ENCODE measurements at places on chromosomes 4 and X.

DNA sequence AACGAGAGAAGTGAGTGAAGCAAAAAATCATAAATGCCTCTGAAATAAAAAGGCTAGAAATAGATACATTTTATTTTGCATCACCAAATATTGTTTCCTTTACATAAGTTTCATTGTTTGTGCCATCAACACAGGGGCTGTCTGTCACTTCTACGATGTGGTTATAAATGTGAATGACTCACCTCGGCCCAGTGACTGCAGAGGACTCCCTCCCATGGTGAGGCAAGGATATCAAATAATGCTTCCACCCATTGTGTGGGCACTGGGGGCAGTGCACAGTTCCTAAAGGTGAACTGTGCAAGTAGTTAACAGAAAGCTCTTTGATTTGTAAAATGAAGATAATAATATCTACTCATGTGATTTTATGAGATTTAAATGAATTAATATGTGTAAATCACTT is 230.3 kb upstream of the NEIL3 start:
- DNase-seq, result no peak

DNA sequence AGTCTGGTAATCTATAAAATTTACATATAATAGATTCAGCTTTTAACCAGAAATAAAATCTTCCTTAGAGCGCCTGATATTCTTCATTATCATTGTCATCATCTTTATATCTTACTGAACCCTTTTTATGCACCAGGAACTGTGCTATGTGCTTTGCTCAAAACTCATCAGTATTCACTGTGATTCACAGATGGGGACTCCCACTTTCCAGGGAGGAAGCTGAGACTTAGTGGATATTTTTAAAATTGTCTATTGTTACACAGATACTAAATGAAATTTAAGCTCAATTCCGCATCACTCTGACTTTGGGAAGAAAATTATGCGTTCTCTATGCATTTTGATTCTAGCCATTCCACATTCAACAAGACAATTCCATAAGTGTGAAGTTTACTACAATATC is 34.8 kb upstream of the SULT1E1 start:
- no peak for DNase-seq

DNA sequence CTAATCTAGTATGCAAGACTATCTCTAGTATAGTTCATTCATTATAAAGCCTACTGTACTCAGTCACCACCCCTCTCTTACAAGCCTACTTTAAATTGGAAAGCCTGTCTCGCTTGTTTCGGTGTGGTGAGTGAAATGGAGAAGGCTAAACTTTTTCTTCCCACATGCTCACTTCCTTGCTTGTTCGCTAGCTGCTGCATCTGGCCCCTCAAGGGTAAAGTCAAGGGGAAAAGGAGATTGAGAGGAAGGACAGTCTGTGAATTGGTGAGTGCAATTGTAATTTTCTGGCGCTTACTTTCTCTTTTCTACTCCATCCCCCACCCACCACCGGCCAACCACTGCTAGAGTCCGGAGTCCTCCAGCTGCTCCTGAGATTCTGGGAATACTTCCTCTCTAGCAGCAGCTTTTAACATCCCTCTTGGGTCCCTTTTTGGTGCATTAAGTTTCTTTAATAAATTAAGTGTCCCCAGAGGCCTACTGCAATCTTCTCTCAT is 12.1 kb upstream of the ARAP2 start:
- DNase-seq, result no peak

DNA sequence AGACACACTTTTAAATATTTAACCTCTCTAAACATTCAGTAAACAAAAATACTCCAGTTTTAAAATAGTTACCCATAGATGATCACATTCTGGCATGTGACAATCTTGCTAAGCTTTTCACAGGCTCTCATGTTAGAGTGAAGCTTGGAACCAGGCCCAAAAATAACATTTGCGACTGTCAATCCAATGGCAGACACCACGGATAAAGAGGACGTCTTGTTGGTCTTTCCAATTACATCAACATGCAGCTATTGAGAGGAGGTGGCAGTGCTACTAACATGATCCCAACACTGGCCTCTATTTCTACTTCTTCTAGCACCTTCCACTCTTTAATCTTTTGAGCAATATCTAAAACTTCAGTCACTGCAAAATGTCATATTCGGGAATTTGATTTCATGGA is 970.8 kb upstream of the TENM3 start:
- no peak for DNase-seq

DNA sequence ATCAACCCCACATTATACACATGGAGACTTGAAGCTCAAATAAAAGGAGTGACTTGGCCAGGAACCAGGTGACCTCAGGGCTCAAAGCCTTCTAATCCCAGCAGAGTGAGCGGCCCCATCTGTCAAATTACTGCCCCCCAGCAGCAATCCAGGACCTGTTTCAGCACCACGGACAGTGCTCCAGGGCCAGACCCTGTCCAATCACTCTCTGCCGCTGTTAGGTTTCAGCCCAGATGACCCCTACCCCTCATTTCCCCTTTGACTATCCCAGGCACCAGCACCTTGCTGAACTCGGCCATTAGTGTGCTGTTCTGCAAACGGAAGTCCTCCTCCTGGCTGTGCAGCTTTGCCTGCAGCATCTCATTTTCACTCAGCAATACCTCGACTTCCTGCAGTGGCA is 5.1 kb downstream of the GRIPAP1 start:
- DNase-seq, result no peak

- no peak for DNase-seq
These were observed 437.1 kb downstream of the MAGEB5 start for GRCh38 chrX:26653050-26653449.

GRCh38 chr4:46993075-46994006 is at the start of gene GABRA4:
GABRA4 (minus strand) TSS chr4:46993581; CDS start chr4:46993424, 157 bp downstream.
- DNase-seq, result no peak

DNA sequence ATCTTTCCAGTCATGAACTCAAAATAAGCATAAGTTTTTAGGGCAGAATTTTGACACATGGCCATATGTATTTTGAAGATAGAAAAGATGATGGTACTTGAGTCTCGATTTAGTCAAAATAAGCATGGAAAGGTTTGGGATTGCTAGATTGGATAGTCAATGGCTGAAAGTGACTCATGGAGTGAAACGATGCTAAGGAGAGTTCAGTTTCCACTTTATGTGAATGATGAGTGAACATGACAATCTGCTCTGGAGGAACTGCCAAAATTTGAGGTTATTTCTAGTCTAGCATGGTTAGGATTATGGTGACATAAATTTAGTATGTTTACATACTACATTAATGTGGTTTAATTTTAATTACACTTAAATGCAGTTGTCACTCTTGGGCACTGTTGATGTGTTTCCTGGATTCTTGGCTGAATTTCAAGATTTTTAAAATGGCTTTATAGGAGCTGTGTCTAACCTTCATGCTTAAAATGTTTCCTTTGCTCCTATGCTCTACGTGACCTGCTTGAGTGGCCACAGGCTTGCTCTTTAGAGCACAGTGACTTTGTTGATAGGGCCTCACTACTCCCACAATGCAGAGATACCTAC is 17.1 kb downstream of the DDX3X start:
- DNase-seq, result no peak

GRCh38 chr4:76610751-76611547 is 175.9 kb downstream of the SHROOM3 start:
- DNase-seq, result no peak

- DNase-seq, result peak; percentile 21
These were observed 768 bp downstream of the MID2 start for GRCh38 chrX:107826238-107827029.

DNA sequence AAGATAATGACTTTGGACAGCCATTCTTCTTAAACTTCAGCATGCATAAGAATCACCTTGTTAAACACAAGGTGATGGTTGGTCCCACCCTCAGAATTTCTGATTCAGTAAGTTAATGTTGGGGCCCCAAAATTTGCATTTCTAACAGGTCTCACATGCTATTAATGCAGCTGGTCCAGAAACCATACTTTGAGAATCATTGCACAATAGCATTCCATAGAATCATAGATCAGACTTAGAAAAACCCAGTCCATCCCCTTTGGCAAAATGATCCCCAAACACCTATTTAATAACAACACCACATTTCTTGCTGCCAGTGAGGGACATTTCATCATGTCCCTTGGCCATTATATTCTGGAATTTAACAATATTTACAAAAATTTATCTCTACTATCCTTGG is 6.2 kb upstream of the MGAT4D start:
- no peak for DNase-seq

DNA sequence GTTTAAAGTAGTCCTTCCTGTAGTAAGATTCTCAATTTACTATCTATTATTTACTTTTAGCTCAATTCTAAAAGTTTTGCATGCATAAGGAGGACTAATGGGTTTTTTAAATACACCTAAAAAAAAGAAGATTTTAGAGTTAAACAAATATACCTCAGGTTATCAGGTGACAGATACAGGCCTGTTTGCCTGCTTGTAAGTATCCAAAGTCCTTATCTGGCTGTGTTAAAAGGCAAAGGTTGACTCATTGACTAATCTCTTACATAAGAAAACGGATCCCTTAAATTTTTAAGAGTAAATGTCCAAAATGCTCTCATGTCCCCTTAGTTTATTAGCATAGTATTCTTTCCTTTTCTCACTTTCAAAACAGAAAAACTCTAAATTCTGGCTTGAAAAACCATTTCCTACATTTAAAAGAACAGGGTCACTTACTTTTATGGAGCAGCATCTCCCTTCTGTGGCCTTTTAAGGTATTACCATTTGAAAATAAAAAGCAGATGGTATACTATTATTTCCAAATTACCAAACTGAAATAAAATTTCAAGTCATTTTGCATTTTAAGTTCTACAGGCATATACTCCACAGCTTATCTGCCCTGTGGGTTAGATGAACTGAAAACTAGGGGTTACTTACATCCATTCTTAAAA is 4.5 kb downstream of the CBR4 start:
- no peak for DNase-seq

Data from T-helper 2 cell treated with Interferon-gamma antibody and Interleukin-4, amounts not matched to agents 5 μg/mL and 100 μg/mL, for 36 hours (primary cell).